D341Med (cell line): ENCODE measurements at places on chromosomes 7 and 10.

- DNase-seq, result no peak
Measured at GRCh38 chr10:13868528-13869294, 281.9 kb downstream of the PRPF18 start.

- DNase-seq, result no peak
Measured at GRCh38 chr7:43880596-43880995, 11.3 kb upstream of the MRPS24 start.

- DNase-seq, result no peak
Measured at GRCh38 chr7:117193564-117193963, 129.3 kb downstream of the WNT2 start.

DNA sequence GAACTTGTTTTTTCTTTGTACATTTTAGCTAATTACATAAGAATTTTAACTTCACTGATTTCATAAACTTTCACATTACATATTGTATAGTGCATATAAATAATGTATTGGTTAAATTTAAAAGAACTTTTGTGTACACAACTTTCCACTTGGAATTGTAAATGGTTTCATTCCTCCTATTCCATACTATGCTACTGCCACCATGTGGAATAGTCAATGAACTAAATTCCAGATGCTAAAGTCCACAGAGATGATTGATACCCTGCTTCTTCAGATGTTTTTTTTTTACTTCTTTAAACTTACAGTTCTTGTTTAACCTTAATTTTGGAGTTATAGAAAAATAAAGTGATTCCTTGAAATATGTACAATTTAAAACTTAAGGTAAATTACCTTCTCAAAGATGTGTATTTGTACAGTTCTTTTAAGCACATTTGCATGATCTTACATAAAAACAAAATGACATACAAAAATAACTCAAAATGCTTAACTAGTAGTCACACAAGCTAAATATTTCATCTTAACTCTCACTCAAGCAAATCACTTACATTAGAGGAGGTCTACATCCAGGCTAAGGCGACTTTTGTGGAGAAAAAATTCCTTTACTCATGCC lies 247.6 kb upstream of the HGF start:
- peak; percentile 21 for DNase-seq

DNA sequence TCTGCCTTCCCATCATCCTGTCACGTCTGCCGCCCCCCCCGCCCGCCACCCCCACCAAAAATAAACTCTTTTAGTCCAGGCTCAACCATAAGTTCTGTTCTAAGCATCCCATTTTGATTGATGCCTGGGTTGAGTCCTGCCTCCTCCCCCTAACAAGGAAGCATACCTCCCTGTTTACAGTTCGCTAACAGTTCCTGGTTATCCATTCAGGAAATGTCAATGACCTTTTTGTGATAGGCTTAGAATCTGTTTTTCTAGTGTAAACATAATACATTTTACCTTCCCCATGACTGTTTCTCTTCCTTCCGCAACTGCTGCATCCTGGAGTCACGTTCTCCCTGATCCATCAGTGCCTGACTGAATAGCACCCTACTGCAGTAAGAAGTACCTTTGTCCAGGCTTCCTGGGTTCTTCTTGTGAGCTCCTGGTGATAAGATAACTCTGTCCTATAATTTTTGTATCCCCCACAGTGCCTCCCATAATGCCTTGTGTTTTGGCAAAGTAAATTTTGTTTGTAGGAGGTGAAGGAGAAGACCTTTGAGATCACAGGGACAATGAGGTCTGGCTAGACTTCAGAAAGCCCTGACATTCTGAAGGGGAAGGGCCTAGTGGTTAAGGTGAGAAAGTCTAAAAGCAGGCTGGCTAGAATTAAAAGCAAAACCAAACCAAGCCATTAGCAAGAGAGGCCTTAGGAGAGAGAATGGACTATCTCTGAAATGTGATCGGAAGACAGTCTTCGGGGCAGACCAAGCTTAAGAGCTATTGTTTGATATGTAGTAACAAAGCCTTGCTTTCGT lies 7.3 kb downstream of the AGFG2 start:
- DNase-seq, result no peak

- DNase-seq, result no peak
Measured at GRCh38 chr7:27925573-27926201, 185.7 kb downstream of the TAX1BP1 start.

DNA sequence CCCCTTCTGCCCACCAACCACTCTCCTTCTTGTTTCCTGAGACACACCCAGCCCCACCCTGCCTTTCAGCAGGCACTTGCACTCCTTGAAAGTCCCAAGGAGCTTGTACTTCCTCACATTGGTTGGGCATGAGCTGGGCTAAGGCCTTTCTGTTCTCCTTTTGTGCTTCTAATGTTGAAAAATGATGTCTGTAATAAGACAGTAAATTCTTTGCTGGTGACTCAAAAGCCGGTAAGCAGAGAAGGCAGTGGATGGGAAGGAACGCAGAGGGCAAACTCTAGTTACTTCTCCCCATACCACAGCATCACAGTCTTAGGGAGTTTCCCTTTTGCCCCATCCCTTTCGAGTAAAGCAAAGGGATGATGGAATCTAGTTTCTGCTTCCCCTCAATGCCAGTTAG lies 185.6 kb downstream of the PLXNA4 start:
- DNase-seq, result no peak

DNA sequence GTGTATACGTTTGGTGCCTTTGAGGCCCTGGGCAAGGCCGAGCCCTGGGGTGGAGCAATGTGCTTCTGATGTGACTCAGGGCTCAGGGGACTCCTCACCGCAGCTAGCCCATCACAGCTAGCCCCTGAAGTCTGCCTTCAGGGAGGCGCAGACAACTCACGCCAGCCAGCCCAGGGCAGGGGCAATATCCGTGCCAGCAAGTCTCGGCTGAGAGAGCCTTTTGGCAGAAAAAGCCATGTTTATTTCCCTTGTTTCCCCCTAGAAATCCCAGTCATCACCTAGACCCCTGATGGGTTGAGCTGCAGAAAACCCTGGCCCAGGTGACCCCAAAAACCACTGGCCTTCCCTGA lies 90.4 kb downstream of the CHST15 start:
- DNase-seq, result peak; percentile 1

GRCh38 chr7:118311121-118311836 lies 86.8 kb downstream of the ANKRD7 start:
- DNase-seq, result no peak

DNA sequence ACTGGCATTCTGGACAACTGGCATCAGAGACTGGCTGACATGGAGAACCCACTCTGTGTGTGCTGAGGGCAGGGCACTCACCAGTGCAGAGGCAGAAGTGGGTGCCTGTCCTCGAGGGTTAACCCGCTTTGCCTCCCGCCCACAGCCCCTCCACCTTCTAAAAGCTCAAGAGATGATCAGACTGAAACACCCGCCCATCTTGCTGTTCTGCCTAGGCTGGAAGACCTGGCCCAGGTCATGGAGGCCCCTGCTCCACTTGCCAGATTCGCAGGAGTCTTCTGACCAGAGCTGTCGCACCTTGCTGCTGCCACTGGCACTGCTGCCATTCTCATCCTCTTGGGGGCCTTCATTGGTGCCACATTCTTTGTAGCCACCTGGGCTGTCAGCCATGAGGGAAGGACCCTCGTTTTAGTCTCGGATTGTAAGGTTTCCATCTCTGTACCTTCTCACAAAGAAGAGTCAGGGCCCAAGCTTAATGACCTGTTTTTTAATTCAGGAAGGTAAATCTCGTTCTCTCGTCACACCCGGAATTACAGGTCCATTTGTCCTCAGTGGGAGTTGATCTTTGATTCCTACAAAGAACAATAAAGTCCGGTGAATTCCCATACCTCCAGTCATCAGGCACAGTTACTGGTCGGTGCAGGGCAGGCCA lies 1.9 kb downstream of the CYREN start:
- DNase-seq, result no peak

- DNase-seq, result no peak
Measured at GRCh38 chr10:117003336-117003735, 1.7 kb downstream of the SHTN1 start.

- no peak for DNase-seq
Measured at GRCh38 chr7:100387695-100388094, 14.4 kb downstream of the PILRA start.

- DNase-seq, result no peak
Measured at GRCh38 chr7:130398526-130399090, 18.3 kb downstream of the CPA1 start.

DNA sequence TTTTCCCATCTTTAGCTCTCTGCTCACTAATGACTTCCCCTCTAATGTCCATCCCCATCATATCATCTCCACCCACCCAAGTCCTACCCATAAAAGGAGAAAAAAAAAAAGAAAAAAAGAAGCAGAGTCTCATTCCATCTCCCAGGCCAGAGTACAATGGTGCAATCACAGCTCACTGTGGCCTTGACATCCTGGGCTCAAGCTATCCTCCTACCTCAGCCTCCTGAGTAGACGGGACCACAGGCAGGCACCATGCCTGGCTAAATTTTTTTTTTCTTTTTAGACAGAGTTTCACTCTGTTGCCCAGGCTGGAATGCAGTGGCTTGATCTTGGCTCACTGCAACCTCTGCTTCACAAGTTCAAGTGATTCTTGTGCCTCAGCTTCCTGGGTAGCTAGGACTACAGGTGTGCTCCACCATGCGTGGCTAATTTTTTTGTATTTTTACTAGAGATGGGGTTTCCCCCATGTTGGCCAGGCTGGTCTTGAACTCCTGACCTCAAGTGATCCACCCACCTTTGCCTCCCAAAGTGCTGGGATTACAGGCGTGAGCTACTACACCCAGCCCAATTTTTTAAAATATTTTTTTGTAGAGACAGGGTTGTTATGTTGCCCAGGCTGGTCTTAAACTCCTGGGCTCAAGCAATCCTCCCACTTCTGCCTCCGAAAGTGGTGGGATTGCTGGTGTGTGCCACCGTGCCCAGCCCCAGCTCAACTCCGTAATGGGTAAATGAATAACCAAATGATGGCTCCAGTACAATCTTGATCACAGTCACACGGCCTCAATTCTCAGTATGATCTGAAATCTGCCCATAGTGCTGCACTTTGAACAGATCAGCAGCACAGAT lies 24.6 kb upstream of the SGMS1 start:
- DNase-seq, result no peak

GRCh38 chr7:157670490-157671357 lies 333.9 kb downstream of the DNAJB6 start:
- DNase-seq, result no peak

- no peak for DNase-seq
Measured at GRCh38 chr10:86267286-86268195, 99.1 kb downstream of the GRID1 start.

DNA sequence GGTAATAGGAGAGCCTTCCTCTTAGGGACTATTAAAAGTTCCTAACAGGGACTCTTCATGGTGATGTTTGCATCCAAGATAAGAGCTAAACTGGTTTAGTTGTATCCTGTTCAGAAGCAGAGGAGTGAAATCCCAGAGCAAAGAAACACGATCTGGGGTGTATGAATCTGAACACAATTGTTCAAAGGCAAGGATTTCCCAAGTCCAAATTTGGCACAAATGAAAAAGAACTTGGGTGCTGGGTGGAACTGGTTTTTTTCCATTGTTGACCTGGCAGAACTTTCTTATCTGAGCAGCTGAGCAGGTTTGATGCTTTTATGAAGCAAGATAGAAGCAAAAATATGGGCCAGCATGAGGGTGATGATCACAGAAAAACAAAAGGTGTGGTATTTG lies 6.0 kb downstream of the AGFG2 start:
- no peak for DNase-seq

GRCh38 chr7:12578930-12579640 lies 8.6 kb downstream of the SCIN start:
- DNase-seq, result no peak

DNA sequence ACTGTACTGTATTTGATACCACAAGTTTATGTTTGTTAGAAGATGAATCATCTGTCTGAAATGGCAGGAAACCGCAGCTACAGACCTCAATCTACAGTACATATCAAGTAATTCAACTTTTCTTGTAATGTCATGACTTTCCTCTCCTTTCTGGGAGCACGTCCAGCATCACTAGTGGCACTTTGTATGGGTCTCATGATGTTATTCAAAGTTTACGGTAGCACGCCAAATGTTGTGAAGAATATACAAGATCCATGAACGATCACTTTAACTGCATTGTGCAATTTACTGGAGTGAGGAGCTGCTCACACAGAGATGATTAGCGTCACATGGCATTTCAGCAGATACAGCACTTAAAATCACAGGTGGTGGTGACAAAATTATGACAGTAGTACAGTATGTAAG lies 257.8 kb upstream of the GNAI1 start:
- no peak for DNase-seq

DNA sequence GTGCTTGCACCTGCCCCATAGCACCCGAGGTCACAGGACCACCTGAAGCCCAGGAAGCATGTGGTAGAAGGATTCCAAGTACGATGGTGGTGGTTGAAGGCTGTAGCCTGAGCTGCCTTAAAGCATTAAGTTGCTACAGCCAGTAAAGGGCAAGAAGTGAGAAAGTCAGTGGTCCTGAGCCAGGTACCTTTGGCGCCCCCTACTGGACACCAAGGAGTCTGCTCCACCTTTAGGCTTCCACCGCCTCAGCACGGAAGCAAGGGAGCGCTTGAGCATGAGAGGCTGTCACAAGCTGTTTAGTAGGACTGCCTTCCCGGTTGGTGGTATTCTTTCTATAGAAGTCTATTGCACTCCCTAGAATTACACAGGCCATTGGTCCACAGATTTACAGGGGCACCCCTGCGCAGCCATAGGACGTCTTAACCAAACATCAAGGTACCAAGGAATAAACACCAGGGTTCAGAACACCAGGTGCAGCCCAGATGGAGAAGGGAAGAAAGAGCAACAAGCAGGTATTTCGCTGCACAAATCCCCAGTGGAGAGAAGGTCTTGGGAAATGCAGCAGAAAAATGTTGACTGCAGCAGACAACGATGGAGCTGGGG lies 2.2 kb downstream of the CRTAC1 start:
- DNase-seq, result peak; percentile 68

- DNase-seq, result peak; percentile 21
Measured at GRCh38 chr10:48773580-48773979, 88.9 kb downstream of the WDFY4 start.
